ENCODE measurements at places on chromosomes 11 and 22.

- DNase-seq, result no peak
These were observed 33.3 kb downstream of the MICAL2 start for GRCh38 chr11:12143461-12144258.

DNA sequence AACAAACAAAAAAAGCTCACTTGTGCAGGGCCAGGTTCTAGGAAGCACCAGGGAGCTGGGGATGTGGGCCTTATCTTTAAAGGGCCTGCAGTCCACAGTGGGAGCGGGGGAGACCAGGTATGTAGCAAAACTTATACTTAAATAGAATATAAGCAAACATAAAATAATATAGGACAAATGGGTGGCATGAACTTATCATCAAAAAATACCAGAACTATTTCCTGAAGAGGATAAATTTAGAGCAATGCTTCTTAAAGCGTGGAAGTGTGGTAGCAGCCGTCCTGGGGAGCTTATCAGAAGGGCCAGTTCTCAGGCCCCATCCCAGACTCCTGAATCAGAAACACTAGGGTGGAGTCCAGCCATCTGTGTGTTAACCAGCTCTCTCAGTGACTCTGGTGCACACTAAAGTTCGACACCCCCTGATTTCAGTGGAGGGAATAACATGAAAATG, 9.3 kb downstream of the VPS26B start:
- DNase-seq, result no peak

DNA sequence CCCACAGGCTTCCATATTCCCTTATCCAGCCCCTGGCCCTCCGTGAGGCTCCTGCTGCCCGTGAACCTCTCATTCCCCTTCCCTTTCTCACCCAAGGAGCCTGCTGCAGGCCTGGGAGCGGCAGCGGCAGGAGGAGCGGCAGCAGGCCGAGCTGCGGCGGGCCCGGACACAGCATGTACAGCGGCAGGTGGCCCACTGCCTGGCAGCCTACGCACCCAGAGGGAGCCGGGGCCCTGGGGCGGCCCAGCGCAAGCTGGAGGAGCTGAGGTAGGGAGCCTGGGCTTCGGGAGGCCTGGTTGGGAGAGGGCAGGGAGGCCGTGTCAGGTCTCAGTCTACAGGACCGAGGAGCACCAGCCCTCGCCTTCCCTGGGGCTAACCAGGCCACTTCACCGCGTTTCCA, 8.1 kb upstream of the SART1 start:
- DNase-seq, result no peak

GRCh38 chr11:96256215-96257011, 86.6 kb downstream of the MAML2 start:
- no peak for DNase-seq

All from right atrium auricular region (tissue), 2 donors.